ENCODE measurements at places on chromosomes 7 and 10.
A peak's percentile ranks its signal among the peaks of the same experiment; 100 is the strongest.

GRCh38 chr7:92790992-92791391 is 45.4 kb downstream of the CDK6 start:
- DNase-seq, result no peak

DNA sequence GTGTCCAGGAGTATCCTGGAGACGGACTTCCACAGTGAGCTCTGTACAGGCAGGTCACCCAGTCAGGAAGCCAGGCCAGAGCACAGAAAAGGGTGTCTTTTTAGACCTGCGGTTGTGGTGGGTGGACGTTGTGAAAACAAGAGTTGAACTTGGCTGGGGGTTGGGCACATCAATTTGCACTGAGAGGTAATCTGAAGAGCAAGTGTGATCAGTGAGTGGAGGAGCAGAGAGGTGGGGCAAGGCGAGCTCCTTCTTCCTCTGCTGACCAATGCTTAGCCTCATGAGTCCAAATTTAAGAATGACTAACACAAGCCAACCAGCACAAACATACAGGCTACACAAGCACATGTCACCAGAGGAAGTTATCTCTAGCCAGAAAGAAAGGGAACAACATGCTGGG is 310.8 kb downstream of the TCERG1L start:
- no peak for DNase-seq

DNA sequence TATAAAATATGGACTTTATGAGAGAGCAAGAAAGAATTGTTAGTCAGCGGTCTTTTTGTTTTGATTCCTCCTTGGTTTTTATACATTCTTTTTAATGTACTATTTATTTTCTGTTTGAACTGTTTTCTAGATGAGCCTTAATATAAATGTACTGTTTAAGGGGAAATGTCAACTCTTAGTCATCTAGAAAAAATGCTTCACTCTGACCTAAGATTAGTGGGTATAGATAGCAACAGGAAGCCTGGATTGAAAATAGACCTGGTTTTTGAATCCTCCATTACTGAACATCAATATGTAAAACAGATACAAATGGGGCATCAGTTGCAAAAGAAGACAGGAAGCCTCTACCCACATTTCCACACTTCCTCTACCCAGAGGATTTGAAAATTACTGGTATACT is 87.8 kb downstream of the CHRM2 start:
- peak; percentile 85 for DNase-seq

DNA sequence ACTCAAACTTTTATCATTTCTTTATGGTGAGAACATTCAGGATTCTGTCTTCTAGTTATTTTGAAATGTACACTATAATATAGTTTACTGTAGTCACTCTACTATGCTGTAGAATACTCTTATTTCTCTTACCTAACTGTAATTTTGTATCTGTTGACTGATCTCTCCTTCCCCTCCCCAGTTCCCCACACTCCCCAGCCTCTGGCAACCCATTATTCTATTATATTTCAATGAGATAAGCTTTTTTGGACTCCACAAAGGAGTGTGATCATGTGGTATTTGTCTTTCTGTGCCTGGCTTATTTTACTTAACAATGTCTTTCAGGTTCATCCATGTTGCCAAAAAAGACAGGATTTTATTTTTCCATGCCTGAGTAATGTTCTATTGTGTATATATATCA is 71.4 kb upstream of the DYNC1I1 start:
- no peak for DNase-seq

DNA sequence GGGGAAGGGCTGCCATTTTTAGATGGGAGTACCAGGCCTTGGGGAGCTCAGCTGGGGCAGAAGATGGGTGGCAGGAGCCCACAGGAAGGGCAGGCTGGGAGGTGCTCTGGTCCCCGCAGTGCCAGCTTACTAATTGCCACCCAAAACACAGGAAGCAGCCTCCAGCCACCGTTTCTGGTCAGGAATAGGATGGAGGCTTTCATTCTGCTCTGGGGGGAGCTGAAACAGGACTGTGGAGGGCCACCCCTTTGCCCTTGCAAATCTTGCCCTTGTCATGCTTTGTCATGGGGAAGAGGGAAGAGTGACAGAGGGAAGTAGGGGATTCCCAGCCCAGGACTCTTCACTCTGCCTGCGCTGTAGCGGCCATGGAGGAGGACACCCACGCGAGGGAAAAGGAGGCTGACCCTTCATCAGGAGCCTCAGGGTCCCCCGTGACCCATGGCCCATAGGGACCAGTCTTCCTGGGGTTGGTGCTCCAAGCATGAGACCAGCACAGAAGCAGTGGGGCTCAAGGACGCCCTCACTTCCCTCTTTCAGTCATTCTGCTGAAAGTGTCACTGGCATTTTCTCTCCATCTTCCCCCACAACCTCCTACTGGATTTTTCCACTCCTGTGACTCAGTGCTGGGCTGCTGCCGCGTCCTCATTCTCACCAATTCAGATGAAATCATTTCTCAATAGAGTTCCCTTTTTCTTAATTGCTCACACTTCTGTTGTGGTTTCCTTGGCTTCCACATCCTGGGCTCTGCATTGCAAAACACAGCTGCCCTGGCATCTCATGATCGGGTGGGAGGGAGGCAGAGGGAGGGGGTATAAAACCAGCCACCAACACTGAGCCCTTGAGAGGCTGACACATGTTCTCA is 61.9 kb downstream of the MKI67 start:
- DNase-seq, result peak; percentile 90

GRCh38 chr7:149126662-149127266 is 640 bp upstream of the ZNF425 start:
- DNase-seq, result peak; percentile 14

DNA sequence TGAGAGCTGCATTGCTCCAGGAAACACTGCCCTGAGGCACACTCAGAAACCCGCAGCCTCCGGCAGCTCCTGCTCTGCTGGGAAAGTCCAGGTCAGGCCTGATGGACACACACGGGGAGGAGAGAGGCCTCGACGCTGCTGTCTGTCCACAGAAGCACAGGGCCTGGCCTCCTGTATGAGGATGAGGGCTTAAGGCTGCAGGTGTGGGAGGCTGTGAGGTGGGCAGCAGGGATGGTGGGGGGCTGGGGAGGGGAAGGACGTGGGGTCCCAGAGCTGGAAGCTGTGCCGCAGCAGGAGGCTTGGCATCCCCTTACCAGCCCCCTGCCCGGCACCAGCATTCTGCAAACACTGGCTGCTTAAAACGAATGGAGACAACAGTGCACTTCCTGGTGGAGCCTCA is 186.2 kb downstream of the DNAJB6 start:
- DNase-seq, result no peak

- DNase-seq, result no peak
Measured at GRCh38 chr7:106766551-106766950, 98.5 kb upstream of the PIK3CG start.

GRCh38 chr7:2934211-2934731 is 90.2 kb upstream of the GNA12 start:
- peak; percentile 89 for DNase-seq

DNA sequence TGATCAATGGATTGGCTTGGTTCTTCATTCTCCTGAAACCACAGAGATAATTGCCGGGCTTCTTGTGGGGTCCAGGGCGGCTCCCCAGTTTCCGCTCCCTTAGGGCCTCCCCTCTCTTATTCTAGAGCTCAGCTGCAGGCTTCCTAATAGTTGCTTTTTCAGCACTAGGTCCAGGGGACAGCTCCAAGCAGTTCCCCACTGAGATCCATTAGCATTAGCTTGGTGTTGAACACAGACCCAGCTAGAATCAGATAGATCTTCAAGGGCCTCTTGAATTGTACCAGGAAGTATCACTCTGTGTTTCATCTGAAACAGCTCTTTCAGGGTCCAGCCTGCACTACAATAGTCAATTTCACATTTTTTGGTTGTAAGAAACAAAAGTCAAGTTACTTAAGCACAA is 238.7 kb downstream of the SEC23IP start:
- peak; percentile 23 for DNase-seq

DNA sequence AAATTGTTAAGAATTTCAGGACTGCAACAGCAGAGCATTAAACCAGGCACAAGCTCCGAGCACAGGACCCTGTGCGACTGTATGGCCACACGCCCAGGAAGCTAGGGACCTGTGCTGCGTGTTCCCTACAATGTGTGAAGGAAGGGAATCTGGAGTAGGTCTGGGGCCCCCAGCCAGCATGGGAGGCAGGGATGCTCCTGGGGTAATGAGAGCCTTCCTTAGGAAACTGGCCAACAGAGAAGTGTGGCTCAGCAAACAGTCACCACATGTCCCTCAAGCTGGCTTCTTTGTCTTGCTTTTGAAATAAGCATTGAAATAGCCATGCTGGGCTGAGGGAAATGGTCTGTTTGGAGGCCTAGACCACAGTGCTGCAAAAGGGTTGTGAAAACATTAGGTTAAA is 8.2 kb downstream of the BLNK start:
- no peak for DNase-seq

DNA sequence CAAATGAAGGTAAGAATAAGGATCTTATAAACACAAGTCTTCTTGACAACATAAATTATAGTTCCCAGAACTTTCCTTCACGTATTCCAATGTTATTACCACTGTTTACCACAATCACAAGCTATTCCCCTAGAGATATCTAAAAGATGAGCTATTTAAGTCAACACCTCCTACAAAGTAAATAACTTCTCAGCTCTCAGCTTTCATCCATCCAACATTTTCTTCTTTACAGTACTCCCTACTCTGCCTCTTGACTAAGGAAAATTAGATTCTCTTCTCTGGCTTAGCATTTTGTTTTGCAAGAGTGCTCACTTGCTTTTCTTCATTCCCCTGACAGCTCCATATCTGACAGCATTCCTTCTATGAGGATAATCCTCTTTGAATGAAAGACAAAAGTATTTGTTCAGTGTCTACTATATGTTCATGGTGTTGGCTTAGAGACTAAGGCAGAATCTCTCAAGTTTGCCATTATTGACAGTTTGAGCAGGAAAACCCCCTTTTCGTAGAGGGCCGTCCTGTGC is 93.0 kb upstream of the IL6 start:
- DNase-seq, result no peak

GRCh38 chr7:148698397-148699023 is at the start of gene CUL1:
Gene CUL1, plus strand, starts transcription at chr7:148698903. Its CDS starts 31,220 bp downstream, at chr7:148730123.
- peak; percentile 68 for DNase-seq

GRCh38 chr7:103140061-103140460 is 8.8 kb downstream of the NAPEPLD start:
- no peak for DNase-seq

DNA sequence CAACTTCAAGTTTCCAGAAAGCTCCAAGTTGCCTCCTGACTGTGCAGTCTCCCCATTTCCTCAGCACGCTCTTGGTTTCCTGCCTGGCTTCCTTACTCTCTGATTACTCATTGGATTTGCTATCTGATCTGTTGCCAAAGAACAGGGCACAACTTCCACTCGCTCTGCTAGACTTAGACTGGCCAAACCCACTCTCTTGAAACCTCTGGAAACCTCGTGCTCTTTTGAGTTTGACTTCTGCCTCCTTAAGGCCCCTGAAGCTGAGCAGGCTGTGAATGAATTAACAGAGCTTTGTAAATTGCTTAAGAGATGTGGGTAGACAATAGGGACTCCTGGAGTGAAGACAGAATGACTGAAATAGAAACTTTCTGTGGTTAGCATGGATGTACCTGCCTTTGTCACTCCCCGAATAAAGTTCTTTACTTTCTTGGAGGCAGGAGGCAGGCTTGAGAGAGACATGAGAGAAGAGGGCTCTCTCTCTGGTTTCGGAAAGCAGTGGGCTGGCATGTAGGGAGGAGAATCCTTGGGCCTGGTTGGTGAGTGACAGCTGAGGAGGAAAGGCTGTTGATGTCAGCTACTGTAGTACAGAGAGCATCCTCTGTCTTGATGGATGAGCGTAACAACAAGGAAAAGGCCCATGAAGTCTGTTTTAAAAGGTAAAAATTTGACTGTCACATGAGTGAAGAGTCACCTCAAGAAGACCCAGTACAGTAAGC is 70.8 kb downstream of the CHN2 start:
- peak; percentile 43 for DNase-seq

GRCh38 chr7:10266976-10267375 is 706.7 kb upstream of the PHF14 start:
- DNase-seq, result no peak

GRCh38 chr7:129799350-129799955 is 153.3 kb downstream of the UBE2H start:
- no peak for DNase-seq

GRCh38 chr10:70690589-70690988 is 18.3 kb downstream of the ADAMTS14 start:
- no peak for DNase-seq

- no peak for DNase-seq
Measured at GRCh38 chr10:49179699-49180443, 8.3 kb downstream of the TMEM273 start.

DNA sequence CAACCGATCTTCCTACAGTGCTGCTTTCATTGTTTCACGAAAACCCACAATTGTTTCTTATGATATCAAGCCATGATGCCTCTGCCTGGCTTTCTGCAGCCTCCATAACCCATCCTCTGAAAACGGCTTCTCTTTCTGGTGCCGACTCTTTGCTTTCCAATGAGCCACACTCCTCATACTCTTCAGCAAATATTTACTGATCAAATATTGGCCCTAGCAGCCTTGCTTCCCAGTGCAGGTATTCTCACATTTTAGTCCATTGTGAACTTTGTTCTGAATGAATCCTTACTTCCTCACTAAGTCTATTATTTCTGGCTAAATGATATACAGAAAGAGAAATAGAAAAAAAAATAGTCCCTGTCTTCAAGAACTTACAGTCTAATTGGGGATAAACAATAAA is 35.5 kb downstream of the LAMB1 start:
- no peak for DNase-seq

DNA sequence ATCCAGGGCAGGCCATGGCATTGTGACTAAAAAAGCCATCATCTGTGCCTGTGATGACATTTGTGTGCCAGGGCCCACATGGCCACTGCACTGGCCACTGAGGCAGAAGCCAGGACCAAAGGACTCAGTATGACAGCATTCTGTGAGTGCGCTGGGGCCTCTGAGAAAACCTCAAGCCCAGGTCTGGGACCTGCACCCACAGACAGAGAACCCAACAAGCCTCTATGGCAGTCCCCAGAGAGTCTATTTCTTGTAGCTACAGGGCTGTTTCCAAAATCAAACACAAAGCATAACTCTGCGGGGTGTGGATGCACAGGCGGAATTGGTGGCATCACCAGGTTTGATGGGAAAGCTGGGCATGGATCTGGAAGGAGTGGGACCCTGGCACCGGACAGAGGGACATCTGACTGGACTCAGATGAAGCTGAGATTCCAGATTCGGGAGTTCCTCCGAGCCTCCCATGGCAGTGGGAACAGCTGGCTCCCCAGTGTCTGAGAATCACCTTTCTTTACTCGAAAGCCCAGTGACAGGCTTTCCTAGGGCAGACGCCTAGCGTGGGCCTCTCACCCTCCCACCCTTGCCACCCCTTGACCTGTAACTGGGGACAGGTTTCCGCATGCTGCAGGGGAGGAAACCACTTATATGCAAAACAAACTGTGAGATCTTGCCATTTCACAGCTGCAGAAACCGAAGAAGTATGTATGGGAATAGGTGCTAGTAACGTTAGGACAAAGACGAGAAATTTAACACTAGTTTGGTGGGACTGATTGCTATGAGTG is 70.6 kb upstream of the RHEB start:
- no peak for DNase-seq

GRCh38 chr7:16063716-16064675 is 357.3 kb downstream of the CRPPA start:
- DNase-seq, result no peak

- no peak for DNase-seq
Measured at GRCh38 chr7:148794476-148794875, 89.6 kb downstream of the EZH2 start.

- peak; percentile 94 for DNase-seq
Measured at GRCh38 chr7:129494041-129494440, 8.3 kb upstream of the SMKR1 start.

- peak; percentile 85 for DNase-seq
Measured at GRCh38 chr10:30583778-30584415, 45.7 kb downstream of the LYZL2 start.

Data from iris pigment epithelial cell (primary cell).